ENCODE measurements at places on chromosomes 7 and 10.

- no peak for DNase-seq
These were observed 682 bp downstream of the TBXAS1 start for GRCh38 chr7:139829775-139830117.

DNA sequence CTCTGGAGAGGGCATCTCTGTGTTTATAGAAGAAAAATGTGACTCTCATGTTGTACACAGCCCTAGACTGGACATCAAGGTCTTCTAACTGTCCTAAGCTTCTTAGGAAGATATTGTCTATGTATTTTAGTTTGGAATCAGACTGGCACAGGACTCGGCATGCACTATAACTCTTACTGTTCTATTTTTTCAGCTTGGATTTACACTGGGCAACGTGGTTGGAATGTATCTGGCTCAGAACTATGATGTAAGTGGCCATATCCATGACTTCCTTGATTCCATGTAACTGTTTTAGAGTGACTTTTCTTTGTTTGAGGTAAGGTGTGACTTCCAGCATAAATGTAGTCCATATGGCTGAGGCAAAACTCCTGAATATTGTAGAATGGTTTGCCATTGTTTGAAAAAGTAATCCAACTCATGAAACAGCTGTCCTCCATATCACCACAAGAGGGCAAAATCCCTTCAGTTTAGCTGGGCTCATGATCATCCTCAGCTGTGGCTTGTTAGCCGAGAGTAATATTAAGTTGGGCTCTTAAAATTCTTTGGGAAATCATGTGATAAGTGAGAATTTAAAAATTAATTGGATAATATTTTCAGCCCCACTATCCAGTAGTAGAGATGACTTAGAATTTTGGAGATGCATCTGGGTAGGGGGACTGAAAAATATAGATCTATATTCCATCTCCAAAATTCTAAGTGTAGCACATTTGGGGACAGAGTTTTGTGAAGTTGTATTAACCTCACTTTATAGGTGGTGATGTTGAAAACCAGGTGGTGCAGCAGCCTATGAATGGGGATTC, 10.4 kb downstream of the STMP1 start:
- DNase-seq: peak; percentile 70

DNA sequence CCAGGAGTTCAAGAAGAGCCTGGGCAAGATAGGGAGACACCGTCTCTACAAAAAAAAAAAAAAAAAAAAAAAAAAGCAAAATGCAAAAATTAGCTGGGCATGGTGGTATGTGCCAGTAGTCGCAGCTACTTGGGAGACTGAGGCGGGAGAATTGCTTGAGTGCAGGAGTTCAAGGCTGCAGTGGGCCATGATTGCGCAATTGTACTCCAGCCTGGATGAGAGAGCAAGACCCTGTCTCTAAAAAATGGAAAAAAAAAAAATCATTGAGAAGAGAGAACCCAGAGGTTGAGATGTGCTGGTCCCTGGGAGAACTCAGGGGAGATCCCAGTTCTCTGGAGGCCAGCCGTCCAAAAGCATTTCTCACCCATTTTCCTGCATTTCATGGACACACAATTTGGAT, 95.2 kb downstream of the GALNT17 start:
- no peak for DNase-seq

DNA sequence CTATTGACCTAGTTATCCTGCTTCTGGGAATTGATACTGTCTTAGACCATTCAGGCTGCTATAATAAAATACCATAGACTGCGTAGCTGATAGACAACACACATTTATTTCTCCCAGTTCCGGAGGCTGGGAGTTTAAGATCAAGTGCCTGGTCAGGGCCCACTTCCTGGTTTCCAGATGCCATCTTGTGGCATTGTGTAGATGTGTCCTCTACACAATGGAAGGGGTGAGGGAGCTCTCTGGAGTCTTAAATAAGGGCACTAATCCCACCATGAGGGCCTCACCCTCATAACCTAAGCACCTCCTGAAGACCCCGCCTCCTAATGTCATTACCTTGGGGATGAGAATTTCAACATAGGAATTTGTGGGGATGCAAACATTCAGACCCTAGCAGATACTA, 62.4 kb downstream of the SLC35B4 start:
- DNase-seq: no peak

DNA sequence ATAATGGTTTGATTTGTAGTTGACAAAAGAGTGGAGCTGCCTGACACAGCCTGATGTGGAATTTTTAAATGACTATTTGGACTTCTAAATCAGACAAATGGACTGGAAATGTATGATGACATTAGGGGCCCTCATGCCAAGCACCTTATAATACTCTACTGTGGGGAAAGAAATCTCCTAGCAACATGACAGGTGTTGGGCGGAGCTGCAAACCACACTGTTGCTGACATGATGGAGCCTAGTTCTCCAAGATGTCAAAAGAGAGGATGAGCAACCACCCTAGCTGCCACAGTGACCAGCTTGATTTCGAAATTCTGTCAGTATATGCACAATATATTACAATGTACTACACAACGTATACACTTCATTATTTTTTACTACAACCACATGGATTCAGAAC, 65.8 kb downstream of the RHOBTB1 start:
- DNase-seq: no peak

- no peak for DNase-seq
These were observed 176.2 kb downstream of the WDR37 start for GRCh38 chr10:1232164-1232911.

- peak; percentile 99 for DNase-seq
These were observed 1.7 kb upstream of the ETV1 start for GRCh38 chr7:13990984-13991790.

GRCh38 chr7:157463245-157463644, 126.4 kb downstream of the DNAJB6 start:
- DNase-seq: no peak

- DNase-seq: no peak
These were observed 169.3 kb upstream of the MALRD1 start for GRCh38 chr10:18879284-18879683.

- peak; percentile 15 for DNase-seq
These were observed 166.8 kb downstream of the SUGCT start for GRCh38 chr7:40301486-40302068.

- DNase-seq: peak; percentile 73
These were observed 177.9 kb downstream of the TAX1BP1 start for GRCh38 chr7:27917774-27918314.

- no peak for DNase-seq
These were observed 456.1 kb upstream of the NPVF start for GRCh38 chr7:25684360-25684759.

- peak; percentile 37 for DNase-seq
These were observed 5.2 kb upstream of the HTR7 start for GRCh38 chr10:90862908-90863514.

DNA sequence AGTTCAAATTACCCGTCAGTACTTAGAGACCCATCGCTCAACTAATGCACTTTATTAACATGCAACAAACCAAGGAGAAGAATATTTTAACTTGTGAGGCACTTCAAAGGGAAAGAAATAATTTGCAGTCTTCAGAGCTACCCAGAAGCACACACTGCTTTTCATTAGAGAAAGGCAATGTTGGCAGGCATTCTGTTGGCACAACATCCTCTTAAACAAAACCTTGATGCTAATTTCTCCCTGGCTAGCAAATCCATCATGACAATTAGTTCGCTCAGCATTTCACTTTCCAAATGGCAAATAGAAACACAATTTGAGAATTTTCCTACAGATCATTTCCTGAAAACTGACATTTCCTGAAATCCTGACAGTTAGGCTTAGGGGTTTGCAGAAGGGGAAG, 155.6 kb upstream of the FAM13C start:
- no peak for DNase-seq

DNA sequence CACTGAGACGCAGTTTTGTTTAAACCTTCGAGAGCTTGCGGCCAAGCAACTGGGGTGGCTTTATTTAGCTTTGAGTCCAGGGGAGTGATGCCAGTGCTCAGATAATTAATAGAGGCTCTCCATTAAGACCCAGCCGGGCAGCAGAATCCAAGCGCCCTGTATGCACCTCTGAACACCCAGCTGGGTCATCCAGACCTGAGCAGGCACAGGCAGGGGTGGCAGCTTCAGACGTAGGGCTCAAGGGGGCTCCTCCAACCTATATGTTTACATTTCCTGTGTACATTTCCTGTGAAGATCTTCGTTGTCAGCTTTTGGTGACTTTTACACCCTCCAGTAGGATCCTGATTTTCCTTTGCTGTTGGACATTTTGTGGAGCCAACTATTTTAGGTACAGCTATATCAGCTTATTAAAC, 719.5 kb downstream of the LRMDA start:
- DNase-seq: no peak

All from fibroblast of skin of right quadriceps (primary cell).